ENCODE measurements at places on chromosomes 7 and 10. TPM values are rescaled to one million over a fixed set of nuclear protein-coding genes. Genes with fewer than 3 reads are reported as not detected.

The TRIL gene
- total RNA-seq = not detected

The OR2A1 gene
- not detected for total RNA-seq

The FAM25C gene
- total RNA-seq = not detected

The RAMP3 gene
- total RNA-seq = 0.13 TPM

The PPRC1 gene
- 87.9 TPM for total RNA-seq

The RAPGEF5 gene
- total RNA-seq = 1.4 TPM

The RARRES2 gene
- total RNA-seq = 1.1 TPM

GRCh38 chr7:138699661-138700060 is 1.5 kb downstream of the SVOPL start:
- H3K27ac ChIP-seq = no peak overlapping the region
- no peak for DNase-seq
- H3K4me3 ChIP-seq = no peak overlapping the region

DNA sequence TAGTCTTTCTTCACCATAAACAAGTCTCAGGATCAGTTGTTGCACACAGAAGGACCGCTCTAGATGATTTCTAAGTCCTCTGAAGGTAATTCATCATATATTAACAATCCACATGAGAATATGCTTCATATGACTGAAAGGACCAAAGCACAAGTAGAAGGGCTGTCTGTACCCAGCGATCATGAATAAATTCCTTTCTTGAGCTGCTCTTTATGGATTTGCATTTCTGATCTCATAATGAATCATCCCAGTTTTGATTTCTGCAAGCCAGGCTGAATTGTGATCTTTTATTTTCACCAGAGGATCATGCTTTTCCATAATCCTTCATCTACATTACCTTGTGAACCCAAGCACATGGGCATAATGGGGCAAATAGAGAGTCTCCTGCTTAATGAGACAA is 675.6 kb downstream of the MAGI2 start:
- H3K4me3 ChIP-seq = no peak overlapping the region
- H3K27me3 ChIP-seq = no peaks in the 10 kb centered on the region
- DNase-seq = no peak
- no peaks in the 10 kb centered on the region for H3K4me1 ChIP-seq
- H3K36me3 ChIP-seq = no peaks in the 10 kb centered on the region

DNA sequence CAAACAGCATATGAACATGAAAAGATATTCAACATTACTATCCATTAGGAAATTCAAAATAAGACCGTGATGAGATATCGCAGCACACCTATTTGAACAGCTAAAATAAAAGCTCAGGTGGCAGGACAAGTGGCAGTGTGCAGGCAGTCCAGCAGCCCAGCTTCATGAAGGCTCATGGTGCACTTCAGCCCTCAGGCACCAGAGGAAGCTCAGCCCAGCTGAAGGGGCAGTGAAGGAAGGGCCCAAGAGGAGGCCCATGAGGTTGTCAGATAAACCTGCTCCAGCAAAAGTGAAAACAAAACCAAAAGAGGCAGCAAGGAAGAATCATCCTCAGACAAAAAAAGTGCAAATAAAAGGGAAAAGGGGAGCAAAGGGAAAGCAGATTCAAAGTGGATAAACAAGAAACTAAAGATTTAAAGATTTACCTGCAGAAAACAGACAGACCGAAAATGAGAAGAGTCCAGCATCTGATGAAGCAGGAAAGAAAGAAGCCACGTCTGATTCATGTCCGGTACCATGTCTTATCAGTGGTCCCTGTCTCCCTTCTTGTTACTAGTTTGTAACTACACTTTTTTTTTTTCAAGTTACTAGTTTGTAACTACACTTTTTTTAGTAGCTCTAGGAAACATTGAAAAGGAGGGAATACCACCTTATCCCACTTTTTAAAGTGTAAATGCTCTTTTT is 15.0 kb upstream of the FAM24B start:
- H3K4me1 ChIP-seq = no peaks in the 10 kb centered on the region
- no peak overlapping the region for H3K4me3 ChIP-seq
- DNase-seq = no peak
- H3K36me3 ChIP-seq = no peaks in the 10 kb centered on the region

DNA sequence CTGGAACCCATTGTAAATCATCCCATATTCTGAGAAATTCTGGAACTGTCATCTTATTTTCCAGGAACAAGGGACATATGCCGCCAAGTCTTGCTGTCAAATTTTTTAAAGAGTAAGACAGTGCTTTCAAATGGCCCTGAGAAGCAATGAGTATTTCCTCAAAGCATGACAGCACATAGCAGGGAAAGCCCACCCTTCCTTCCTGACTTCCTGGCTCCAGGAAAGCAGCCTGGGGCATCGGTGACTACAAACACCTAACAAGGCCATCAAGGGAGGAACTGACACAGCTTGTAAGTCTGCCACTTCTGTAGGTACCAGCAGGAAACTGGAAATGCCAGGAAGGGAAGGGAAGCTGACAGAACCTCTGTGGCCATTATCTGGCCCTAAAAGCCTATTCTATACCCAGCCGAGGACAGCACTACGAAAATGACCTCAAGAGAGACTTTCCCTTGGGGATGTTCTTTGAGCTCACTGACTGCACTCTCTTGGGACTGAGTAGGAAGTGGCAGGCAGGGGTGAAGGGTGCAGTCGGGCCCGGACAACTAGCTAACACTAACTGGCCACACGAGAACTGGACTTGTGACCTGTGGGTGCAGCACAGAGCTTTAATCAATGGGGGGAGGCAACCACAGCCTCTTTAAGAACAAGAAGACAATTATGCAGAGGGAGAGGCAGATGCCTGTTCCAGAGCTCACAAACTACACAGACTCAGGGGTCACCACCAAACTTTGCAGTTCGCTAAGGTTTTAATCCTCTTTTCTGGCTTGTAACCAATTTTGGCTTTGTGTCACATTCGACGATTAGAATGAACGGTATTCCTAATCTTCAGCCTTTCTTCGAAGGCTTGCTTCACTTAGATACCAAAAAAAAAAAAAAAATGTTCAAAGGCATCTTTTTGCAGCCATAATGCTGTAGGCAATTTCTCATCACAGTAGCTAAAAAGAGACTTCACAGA is 52.0 kb downstream of the GRB10 start:
- no peak for DNase-seq
- no peaks in the 10 kb centered on the region for H3K27me3 ChIP-seq
- H3K36me3 ChIP-seq = no peaks in the 10 kb centered on the region
- H3K4me1 ChIP-seq = no peaks in the 10 kb centered on the region

DNA sequence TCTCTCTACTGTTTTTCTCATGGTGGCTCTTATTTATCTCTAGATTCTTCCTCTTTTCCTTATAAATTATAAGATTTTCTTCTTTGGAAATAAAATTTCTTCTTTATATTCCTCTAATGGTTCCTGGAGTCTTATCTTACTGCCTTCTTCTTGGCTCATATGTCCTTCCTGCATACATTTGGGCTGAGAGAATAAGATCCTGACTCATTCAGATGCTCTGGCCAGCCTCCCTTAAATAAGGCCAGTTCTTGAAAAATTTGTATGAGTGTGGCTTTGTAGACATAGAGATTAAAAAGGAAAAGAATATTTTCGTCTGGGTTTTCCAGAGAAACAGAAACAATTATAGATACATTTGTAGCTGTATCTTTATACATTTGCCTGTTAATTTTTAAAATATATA is 411.3 kb downstream of the KIF20B start:
- no peaks in the 10 kb centered on the region for H3K27me3 ChIP-seq
- no peaks in the 10 kb centered on the region for H3K4me1 ChIP-seq
- DNase-seq = no peak
- no peak overlapping the region for H3K27ac ChIP-seq

- no peaks in the 10 kb centered on the region for H3K4me1 ChIP-seq
- no peak for DNase-seq
- H3K4me3 ChIP-seq = no peak overlapping the region
Measured at GRCh38 chr7:139629392-139630082, 106.1 kb downstream of the CLEC2L start.

GRCh38 chr7:123616223-123616622 is 14.6 kb downstream of the ASB15 start:
- H3K4me3 ChIP-seq = no peak overlapping the region
- no peak overlapping the region for H3K27ac ChIP-seq
- no peak for DNase-seq
- H3K36me3 ChIP-seq = no peaks in the 10 kb centered on the region
- H3K4me1 ChIP-seq = no peaks in the 10 kb centered on the region
- H3K27me3 ChIP-seq = no peaks in the 10 kb centered on the region

- no peak for DNase-seq
- H3K4me3 ChIP-seq = peak within 1 kb of the TSS; percentile 58
- H3K36me3 ChIP-seq = no peaks in the 10 kb centered on the region
- H3K27ac ChIP-seq = no peak within 1 kb of the TSS
Measured at GRCh38 chr7:50782375-50783208, at the start of gene GRB10. Gene GRB10 (minus strand): TSS chr7:50782896. CDS start chr7:50732322, 50,574 bp downstream.

All from Panc1 (cell line).